Aorta (tissue), 5 donors: ENCODE measurements at places on chromosomes 1 and 21. TPM values are rescaled to one million over a fixed set of nuclear protein-coding genes. Genes with fewer than 3 reads are reported as not detected.

MFAP2 gene
- total RNA-seq: 29.9 TPM

- H3K4me3 ChIP-seq: no peak overlapping the region
- H3K27ac ChIP-seq: no peak overlapping the region
- DNase-seq: no peak
- no peaks in the 10 kb centered on the region for H3K4me1 ChIP-seq
These were observed 11.9 kb downstream of the RCSD1 start for GRCh38 chr1:167641786-167642500.

DNA sequence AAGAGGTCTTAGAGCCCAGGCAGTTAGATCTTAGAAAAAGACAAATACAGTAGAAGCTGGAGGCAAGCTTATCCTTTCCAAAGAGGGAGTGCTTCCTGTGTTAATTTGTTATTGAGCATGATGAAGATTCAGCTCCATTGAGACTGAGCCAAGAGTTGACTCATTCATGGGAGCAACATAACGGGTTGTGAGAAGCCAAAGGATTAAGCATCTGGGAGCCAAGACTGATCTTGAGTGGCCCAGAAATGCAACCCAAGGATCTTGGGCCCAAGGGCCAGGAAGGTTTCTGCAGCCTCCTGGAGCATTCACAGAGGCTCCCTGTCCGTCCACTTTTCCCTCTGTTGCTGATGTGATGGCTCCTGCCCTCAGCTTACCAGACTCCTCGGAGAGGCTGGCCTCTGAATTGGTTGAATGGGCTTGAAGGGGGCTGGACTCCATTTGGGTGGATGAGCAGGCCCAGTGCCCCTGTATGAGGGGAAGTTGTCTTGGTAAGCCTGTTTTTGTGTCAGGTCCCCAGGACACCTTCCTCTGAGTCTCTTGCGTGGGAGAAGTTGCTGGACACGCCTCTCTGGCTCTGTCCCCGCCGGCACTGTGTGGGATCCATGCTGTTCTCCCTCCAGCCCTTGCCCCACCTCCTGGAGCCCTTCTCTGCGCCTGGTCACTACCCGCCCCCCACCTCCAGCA, 42.4 kb downstream of the PDE9A start:
- DNase-seq: peak; percentile 33
- H3K36me3 ChIP-seq: no peaks in the 10 kb centered on the region
- H3K4me3 ChIP-seq: no peak overlapping the region
- no peaks in the 10 kb centered on the region for H3K27me3 ChIP-seq

GRCh38 chr1:245156736-245157505, 2.1 kb downstream of the KIF26B start:
- H3K27ac ChIP-seq: no peak overlapping the region
- DNase-seq: no peak
- no peak overlapping the region for H3K4me3 ChIP-seq
- no peaks in the 10 kb centered on the region for H3K36me3 ChIP-seq
- no peaks in the 10 kb centered on the region for H3K27me3 ChIP-seq

GRCh38 chr21:29299916-29300806, 1.4 kb downstream of the BACH1 start:
- H3K4me1 ChIP-seq: peaks cover 6% of the 10 kb centered on the region
- no peaks in the 10 kb centered on the region for H3K27me3 ChIP-seq
- no peaks in the 10 kb centered on the region for H3K36me3 ChIP-seq
- H3K27ac ChIP-seq: no peak overlapping the region

DNA sequence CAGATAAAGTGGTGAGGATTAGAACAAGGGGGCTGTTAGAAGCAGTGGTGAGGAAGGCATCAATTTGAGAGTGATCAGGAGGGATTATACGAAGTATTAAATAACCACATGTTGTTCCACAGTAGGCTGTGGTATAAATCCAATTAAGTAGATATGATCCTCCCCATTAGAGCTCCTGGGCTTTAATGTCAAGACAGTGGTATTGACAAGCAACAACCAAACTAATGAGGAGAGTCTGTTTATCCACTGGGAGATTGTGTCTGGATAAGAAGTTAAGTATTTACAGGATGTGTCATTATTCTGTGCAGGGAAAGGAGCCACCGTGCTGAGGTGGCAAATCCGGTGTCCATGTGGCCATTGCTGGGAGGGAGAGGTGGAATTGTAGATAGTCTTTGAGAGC, 5.8 kb downstream of the ACTN2 start:
- no peak overlapping the region for H3K4me3 ChIP-seq
- no peak overlapping the region for H3K27ac ChIP-seq
- H3K27me3 ChIP-seq: no peaks in the 10 kb centered on the region
- DNase-seq: no peak
- H3K4me1 ChIP-seq: peaks cover 2% of the 10 kb centered on the region

DNA sequence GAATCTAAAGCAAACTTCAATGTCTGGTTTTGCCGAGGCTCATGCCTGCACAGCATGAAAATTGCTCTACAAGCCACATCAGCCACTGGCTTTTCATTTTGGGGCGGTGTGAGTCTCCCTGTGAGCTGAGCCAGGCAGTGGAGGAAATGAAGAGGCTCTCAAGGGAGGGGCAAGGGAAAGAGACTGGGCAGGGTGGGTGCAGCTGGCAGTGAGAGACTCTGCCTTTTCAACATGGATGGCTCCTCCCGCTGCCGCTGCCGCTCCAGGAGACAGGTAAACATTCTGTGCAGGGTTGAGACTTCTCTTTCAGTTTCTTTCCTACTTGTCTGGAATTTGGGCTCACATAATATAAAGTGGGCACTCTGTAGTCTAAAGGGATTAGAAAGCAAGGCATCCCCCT, 11.3 kb upstream of the CTSE start:
- DNase-seq: no peak
- H3K36me3 ChIP-seq: no peaks in the 10 kb centered on the region
- H3K4me3 ChIP-seq: no peak overlapping the region
- no peak overlapping the region for H3K27ac ChIP-seq
- no peaks in the 10 kb centered on the region for H3K27me3 ChIP-seq

DNA sequence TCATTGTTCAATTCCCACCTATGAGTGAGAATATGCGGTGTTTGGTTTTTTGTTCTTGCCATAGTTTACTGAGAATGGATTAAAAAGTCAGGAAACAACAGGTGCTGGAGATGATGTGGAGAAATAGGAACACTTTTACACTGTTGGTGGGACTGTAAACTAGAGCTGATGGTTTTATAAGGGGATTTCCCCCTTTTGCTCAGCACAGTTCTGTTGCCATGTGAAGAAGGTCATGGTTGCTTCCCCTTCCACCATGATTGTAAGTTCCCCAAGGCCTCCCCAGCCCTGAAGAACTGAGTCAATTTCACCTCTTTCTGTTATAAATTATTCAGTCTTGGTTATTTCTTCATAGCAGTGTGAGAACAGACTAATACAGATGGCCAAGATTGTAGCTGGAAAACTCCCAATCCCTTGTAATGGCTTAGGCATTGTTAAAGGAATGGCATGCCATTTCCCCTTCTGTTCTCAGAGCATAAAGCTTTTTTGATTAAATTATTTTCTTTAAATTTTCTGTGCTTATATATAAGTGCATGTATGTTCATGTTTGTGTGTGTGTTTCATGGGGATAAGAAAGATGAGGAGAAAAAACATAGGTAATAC, 144.8 kb downstream of the BACH1 start:
- H3K27ac ChIP-seq: no peak overlapping the region
- no peak for DNase-seq
- H3K4me3 ChIP-seq: no peak overlapping the region
- H3K36me3 ChIP-seq: no peaks in the 10 kb centered on the region

EDN2 gene
- 0.36 TPM for total RNA-seq

BARHL2 gene
- total RNA-seq: not detected

DNA sequence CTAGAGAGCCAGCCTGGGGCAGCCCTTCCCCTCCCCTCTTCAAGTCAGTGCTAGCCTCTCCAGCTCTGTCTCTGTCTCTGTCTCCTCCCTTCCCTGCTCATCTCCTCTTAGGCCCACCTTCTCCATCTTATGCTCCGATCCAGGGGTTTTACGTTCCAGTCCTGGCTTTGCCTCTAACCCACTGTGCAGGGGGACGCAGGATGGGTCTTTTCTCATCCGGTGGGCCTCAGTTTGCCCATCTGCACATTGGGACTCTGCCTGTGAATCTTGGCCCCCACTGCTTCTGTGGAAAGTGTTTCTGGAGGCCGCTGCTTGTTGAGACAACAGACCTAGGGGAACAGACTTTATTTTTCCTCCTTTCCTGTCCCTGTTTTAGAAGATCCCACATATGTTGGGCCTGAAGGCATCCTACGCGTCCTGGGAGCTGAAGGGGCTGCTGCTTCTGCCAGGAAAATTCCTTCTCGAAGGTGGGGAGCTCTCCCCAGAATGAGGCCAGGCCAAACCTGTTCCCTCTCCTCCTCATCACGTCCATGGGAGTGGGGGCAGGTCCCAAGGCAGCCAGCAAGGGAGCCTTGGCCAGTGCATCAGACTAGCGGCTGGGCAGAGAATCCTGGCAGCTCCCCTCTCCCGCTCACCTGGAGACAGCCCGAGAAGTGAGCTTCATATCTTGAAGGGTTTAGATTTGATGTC, 99.5 kb upstream of the CSF3R start:
- H3K27me3 ChIP-seq: no peaks in the 10 kb centered on the region
- no peak overlapping the region for H3K4me3 ChIP-seq
- DNase-seq: no peak
- no peaks in the 10 kb centered on the region for H3K4me1 ChIP-seq
- no peaks in the 10 kb centered on the region for H3K36me3 ChIP-seq

DNA sequence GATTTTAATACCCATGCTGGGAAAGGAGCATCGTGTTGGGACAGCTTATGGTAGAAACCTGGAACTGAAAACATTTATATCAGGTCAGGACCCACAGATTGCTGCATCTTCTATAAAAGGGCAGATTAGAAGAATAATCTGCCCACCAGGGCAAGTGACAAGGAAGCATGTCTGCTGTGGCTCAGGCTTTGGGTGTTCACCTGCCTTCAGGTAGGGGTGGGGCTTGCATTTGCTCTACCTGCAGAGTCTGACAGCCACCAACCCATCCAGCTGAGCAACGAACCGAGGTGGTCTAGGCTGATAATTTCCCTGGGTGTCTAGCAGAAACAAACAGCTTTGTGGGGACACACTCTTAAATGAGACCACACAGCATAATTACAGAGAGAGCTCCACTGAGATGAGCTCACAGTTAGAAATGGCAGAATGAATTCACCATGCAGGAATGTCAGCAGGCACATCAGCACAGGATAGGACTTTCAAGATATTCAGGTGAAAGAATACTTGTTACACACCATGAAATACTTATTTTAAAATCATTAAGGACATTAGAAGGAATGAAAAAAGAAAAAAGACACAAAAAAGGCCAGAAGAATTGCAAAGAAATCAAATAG, 36.1 kb upstream of the B3GALT5 start:
- DNase-seq: no peak
- H3K27ac ChIP-seq: no peak overlapping the region
- no peaks in the 10 kb centered on the region for H3K4me1 ChIP-seq
- H3K36me3 ChIP-seq: no peaks in the 10 kb centered on the region

CNR2 gene
- total RNA-seq: 0.15 TPM

CD1C gene
- total RNA-seq: 1.3 TPM

NOS1AP gene
- total RNA-seq: 3.5 TPM

CDKN2C gene
- total RNA-seq: 11.8 TPM

EXTL1 gene
- total RNA-seq: 0.29 TPM

DNA sequence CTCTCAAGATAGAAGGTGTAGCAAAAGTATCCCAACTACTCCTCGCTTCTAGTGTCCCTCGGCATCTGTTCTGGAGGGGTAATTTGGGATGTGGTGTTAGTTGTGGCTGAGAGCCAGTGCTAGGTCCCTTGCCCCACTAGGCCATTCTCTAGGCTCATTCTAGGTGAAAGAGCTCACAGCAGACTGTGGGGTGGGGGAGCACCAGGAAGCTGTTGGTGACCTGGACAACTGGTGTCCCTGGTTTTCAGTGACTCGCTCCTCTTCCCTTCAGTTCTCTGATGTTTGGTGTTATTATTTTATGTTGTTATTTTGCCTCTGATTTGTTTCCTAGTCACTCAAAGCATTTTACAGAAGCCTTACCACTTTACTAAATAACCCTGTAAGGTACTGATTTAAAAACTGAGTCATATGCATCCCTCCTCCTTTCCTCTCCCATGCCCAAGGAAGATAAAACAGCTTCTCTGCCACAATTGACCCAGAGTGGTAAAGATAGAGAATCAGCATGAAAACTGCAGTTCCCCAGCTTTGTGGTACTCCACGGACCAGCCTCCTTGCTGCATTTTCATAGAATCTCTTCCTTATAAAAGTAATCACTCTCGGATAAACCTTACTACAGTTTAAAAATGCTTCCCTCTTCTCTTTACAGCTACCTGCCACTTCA, 14.1 kb downstream of the DYRK3 start:
- peaks cover 2% of the 10 kb centered on the region for H3K36me3 ChIP-seq
- no peaks in the 10 kb centered on the region for H3K4me1 ChIP-seq
- H3K27me3 ChIP-seq: no peaks in the 10 kb centered on the region
- DNase-seq: no peak

UBXN11 gene
- total RNA-seq: 14.6 TPM

DNA sequence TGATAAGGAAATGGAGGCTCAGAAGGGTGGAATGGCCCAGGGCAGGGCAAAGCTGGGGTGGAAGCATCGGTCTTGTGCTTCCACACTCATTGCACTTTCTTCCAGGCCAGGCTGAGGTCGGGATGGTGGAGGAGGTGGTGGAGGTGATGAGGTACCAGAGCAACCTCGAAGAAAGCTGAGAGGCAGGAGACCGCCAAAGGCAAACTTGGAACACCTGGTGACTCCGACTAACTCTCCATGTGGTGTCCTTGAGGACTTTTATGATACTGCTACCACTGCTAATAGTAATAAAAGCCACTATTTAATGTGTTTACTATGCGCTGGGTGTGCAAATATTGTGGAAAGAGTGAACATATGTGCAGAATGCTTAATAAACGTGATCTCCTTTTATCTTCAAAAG, 16.9 kb upstream of the BTG2 start:
- H3K4me1 ChIP-seq: no peaks in the 10 kb centered on the region
- no peak overlapping the region for H3K27ac ChIP-seq
- peak; percentile 47 for DNase-seq
- no peaks in the 10 kb centered on the region for H3K36me3 ChIP-seq

- peaks cover 8% of the 10 kb centered on the region for H3K4me1 ChIP-seq
- H3K36me3 ChIP-seq: no peaks in the 10 kb centered on the region
- DNase-seq: peak; percentile 83
- H3K27ac ChIP-seq: peak overlapping the region; percentile 100
- no peaks in the 10 kb centered on the region for H3K27me3 ChIP-seq
- peak overlapping the region; percentile 99 for H3K4me3 ChIP-seq
These were observed 646 bp downstream of the MAPKAPK2 start for GRCh38 chr1:206685334-206685768.

- H3K36me3 ChIP-seq: no peaks in the 10 kb centered on the region
- H3K27me3 ChIP-seq: no peaks in the 10 kb centered on the region
- H3K4me1 ChIP-seq: peaks cover 1% of the 10 kb centered on the region
- H3K4me3 ChIP-seq: no peak overlapping the region
- H3K27ac ChIP-seq: no peak overlapping the region
These were observed 10.4 kb downstream of the CAMTA1 start for GRCh38 chr1:6795661-6796060.

TNFRSF8 gene
- total RNA-seq: 4.7 TPM

- no peaks in the 10 kb centered on the region for H3K4me1 ChIP-seq
- H3K4me3 ChIP-seq: no peak overlapping the region
- no peaks in the 10 kb centered on the region for H3K36me3 ChIP-seq
- no peak overlapping the region for H3K27ac ChIP-seq
- no peaks in the 10 kb centered on the region for H3K27me3 ChIP-seq
- DNase-seq: no peak
These were observed 7.6 kb downstream of the CHODL start for GRCh38 chr21:18252256-18252655.

- H3K27ac ChIP-seq: no peak overlapping the region
- no peak overlapping the region for H3K4me3 ChIP-seq
- DNase-seq: no peak
- no peaks in the 10 kb centered on the region for H3K36me3 ChIP-seq
These were observed 40.7 kb downstream of the XPR1 start for GRCh38 chr1:180672505-180672904.

KRTAP21-2 gene
- total RNA-seq: not detected

- H3K4me1 ChIP-seq: peaks cover 4% of the 10 kb centered on the region
- no peaks in the 10 kb centered on the region for H3K36me3 ChIP-seq
- no peak for DNase-seq
- H3K4me3 ChIP-seq: no peak overlapping the region
These were observed 30.0 kb downstream of the IRF2BP2 start for GRCh38 chr1:234579967-234580366.

WDR64 gene
- not detected for total RNA-seq

KIF21B gene
- total RNA-seq: 4.6 TPM
